ENCODE measurements at places on chromosomes 3 and 15.

DNA sequence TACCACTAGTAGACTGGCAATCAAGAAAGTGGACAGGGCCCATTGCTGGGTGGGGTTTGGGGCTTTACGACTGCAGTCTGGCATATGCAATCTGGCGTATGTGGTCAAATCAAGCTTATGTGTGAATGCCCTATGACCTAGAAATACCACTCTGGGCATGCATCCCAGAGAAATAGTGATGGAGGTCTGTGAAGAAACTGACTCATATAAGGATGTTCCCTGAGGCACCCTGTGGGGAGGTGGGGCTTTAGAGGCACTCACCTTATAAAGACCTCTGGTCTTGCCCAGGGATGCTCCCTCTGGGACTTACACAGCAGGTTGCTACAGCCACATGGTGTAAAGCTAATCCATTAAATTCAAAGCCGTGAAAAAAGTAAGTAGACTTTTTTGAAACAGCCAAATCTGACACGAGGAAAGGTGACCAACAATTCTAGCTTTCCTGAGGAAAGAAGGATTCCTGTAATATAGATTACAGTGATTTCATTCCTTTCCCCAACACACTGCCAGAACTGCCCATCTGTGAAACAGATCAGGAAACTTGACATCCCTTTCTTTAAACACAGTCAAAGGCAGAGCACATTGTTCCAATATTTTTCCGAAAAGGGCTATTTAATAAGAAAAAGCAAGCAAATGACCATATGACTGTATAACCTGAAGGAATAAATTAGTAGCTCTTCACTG lies 13.6 kb downstream of the RARRES1 start:
- peak; percentile 93 for DNase-seq

- DNase-seq, result no peak
These were observed 114.5 kb upstream of the MANF start for GRCh38 chr3:51270559-51270958.

- no peak for DNase-seq
These were observed 336.1 kb downstream of the TBL1XR1 start for GRCh38 chr3:176861137-176861536.

GRCh38 chr15:70955151-70955550 lies 62.5 kb downstream of the LRRC49 start:
- no peak for DNase-seq

- no peak for DNase-seq
These were observed 3.4 kb upstream of the CCNL1 start for GRCh38 chr3:157163217-157163953.

DNA sequence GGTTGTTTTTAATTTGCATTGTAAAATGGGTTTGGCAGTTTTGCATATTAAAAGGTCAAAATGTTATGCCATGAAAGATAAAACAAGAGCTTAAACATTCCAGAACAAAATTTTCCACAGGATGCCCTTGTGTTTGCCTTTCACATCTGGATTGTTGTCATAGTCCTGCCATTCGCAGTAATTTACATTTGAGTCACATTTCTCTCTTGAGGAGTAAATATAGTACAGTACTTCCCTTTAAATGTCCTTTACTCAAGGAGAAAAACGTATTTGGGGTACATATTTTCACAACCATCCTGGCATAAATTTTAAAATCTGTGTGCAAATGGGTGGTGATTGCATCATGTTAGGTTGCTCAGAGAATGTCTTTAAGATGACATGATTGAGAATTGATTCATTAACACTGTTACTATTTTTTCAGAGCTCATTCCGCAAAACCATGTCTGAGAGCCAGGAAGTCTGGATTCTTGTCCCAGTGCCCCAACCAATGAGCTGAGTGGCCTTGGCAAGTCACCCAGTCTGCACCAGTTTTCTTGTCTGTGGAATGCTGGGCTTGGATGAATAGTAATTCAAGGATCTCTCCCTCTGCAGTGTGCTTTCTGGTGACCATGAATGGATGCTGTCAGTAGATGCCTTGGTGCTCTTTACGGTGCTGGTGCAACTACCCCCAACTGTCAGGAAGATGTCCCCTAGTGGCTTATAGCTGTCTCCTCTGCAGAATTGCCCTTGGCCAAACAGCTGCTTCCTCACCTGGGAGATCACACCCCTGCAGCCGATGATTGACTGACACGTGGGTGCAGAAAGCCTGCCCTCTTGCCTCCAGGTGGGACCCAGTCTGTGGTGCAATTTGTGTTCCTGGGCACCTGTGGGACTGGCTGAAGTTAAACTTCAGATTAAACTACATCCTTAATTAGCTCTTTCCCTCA lies 43.0 kb downstream of the ABHD5 start:
- DNase-seq, result peak; percentile 53

GRCh38 chr3:10213156-10213792 lies 35.0 kb upstream of the TATDN2 start:
- no peak for DNase-seq

DNA sequence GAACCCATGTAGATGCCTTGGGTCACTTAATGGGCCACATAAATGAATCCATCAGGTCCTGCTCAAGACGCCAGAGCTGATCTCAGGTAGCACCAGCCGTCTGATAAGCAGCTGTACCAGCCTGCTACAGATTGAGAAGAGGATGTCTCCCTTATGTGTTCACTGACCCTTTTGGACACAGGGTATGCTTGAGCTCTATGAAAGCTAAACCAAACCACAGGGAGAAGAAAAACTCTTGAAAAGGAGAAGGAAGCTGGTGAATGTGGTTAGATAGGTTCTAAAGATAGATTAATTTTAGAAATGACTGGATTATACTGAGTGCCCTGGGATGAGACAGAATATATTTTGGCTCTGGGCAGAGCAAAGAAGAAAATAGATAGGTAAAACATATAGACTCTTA lies 187.5 kb downstream of the SPATA16 start:
- DNase-seq, result no peak

- DNase-seq, result no peak
These were observed 523.1 kb upstream of the FRG2C start for GRCh38 chr3:75140904-75141615.

DNA sequence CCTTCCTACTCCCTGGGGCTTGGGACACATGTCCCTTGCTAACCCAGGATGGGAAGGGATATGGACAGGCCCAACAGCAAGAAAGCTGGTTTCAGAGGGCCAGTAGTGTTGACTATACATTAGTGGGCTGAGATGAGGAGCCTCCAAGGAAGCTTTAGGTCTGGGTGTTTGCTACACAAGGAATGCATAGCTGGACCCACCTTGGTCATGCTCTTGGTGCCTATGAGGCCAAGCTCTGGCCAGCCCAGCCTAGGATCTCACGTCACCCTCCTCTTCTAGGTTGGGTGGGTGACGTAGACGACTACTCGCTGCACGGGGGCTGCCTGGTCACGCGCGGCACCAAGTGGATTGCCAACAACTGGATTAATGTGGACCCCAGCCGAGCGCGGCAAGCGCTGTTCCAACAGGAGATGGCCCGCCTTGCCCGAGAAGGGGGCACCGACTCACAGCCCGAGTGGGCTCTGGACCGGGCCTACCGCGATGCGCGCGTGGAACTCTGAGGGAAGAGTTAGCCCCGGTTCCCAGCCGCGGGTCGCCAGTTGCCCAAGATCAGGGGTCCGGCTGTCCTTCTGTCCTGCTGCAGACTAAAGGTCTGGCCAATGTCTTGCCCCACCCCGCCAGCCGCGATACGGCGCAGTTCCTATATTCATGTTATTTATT lies 653 bp upstream of the WDR6 start:
- no peak for DNase-seq
